ENCODE measurements at places on chromosomes 6 and 20.

GRCh38 chr6:158219228-158219627 lies 51.1 kb downstream of the GTF2H5 start:
- DNase-seq, result no peak

GRCh38 chr6:126797981-126798380 lies 320.5 kb upstream of the RSPO3 start:
- DNase-seq, result no peak

DNA sequence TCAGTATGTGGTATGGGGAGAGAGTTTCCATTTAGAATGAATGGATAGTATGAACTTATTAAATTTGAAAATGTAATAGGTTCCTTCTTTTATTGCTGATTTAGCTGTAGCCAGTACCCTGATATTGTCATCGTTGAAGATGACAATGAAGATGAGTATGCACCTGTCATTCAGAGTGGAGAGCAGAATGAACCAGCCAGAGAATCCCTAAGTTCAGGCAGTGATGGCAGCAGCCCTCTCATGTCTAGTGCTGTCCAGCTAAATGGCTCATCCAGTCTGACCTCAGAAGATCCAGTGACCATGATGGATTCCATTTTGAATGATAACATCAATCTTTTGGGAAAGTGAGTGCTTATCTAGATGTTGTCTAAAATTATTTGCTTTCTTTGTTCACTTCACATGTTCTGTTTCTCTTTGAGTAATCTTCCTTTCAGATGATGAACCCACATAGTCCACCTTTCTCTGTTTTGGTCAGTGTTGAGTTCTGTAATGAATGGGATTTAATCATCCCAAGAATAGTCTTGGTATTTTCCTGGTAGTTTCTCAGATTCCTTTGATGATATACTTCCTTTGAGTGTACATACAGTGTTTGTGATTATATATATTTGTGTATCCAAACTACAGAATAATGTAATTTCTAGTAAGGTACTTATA lies 23.3 kb downstream of the HSF2 start:
- no peak for DNase-seq

DNA sequence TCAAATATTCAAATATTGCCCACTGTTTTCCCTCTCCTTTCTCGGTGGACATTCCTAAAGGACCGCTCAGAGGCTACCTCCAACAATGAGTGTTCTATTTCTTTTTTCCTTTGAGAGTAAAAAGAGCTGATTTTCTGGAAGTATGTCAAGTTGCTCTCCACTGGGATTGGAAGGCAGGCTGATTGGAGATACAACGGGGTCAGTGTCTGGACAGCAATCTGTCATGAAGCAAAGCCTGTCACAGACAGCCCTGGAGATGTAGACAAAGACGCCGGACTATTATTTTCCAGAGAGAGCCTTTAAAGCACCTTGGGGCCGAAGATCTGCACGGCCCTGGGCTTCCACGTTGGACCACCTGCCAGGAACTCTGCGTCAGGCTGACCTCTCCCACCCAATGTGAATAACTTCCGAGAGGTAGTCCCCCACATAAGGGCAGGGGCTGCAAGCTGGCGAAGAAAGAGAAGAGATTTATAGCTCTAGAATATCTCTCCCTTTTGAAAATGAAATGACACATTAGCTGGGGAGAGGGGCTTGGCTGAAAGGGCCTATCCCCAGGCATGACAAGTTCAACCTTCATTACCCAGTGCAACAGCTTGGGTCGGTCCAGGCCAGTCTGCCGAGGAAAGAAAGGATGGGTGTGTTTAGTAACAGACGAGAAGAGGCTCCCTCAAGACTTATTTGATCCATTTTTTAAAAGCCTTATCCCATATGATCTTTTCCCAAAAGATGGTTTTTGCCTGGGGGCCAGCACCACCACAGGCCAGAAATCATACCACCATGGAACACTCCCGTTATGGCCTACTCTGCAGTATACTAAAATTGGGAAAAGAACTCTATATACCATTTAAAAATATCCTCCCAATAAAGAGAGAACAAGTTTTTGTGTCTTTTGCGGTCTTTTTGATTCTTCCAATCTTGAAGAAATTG lies 131.1 kb downstream of the OLIG3 start:
- no peak for DNase-seq

DNA sequence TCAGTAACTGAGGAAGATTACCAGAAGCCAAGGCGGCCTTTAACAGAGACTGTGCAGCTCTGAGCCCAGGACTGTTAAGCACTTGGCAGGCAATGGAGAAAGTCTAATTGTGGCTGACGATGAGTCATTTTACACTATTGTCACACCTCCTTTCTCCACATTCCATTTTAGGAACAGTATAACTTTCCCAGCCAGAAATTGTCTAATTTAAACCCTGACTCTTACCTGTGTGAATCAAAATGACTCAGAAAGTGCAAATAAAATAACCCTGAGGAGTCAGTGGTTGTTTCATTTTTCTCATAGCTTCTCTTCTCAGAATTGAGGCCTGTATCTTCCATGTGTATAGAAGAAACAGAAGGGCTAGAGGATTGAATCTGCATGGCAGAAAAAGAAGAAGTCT lies 40.0 kb upstream of the OPN5 start:
- DNase-seq, result no peak

All from NCI-H2171 treated with DMSO at 0.1 percent for 48 hours (cell line).